ENCODE measurements at places on chromosomes 2 and 18. TPM values are rescaled to one million over a fixed set of nuclear protein-coding genes. Genes with fewer than 3 reads are reported as not detected.

THUMPD2 gene
- total RNA-seq, result 24.0 TPM

GIGYF2 gene
- 16.5 TPM for total RNA-seq

CCDC102B gene
- 0.77 TPM for total RNA-seq

RGPD4 gene
- not detected for total RNA-seq

ZSCAN30 gene
- total RNA-seq, result 40.3 TPM

BMPR2 gene
- 59.4 TPM for total RNA-seq

EPB41L3 gene
- 111 TPM for total RNA-seq

AAMP gene
- 160 TPM for total RNA-seq

HAAO gene
- 25.1 TPM for total RNA-seq

FN1 gene
- 218 TPM for total RNA-seq

DNA sequence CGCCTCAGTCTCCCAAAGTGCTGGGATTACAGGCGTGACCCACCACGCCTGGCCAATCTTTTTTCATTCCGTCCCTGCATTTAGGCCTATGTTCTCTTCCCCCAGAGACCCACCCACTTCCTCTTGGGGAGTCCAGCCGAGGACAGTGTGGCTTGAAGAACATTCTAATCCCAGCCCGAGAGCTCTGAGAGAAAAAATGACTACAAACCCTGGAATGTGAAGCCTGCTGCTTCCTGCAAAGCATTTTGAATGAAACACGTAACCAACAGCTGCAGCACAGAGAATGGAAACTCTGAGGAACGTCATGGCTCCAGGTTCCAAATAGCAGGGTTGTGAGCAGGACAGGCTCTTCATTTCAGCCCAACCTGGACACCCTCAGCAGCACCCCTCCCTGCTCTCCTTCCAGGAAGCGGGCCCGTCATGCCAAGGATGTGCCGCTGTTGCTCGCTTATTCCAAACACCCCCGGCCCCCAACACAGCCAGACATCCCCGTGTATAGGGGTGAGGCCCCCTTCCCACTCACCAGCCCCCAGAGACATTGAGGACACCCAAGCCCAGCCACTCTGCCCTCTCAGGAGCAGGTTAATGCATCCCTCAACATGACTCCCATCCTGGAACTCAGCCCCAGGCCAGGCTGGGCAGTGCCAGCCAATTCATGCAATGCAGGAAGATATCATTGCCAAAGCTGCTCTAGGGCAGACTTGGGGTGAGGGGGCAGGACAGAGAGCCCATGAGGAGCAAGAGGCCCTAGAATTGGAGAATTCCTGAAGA lies 139.8 kb downstream of the ZFP36L2 start:
- DNase-seq, result peak; percentile 92

DNA sequence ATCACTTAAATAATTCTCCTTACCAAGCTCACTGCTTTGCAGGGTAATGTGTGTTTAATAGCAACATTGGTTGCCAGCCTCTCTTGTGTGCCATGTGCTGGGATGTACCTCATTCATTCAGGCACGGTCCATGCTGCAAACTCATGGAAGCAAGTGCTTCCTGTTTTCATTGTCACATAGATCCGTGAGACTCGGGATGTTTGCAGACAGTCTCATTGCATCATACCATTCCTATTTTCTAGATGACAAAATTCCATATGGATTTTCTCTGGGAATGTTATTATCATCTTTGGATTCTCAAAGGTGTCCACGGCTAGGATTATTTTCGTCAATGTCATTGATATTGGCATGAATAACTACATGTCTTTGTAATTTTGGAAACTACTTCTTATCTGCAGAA lies 60.0 kb upstream of the HDAC4 start:
- no peak for DNase-seq

- no peak for DNase-seq
Measured at GRCh38 chr2:11354363-11355154, 10.1 kb upstream of the ROCK2 start.

GRCh38 chr2:180676520-180677025 lies 303.8 kb upstream of the UBE2E3 start:
- no peak for DNase-seq

GRCh38 chr2:217520356-217521010 lies 482.3 kb downstream of the TNS1 start:
- DNase-seq, result no peak

GRCh38 chr18:76102156-76102555 lies 392.9 kb downstream of the ZNF516 start:
- no peak for DNase-seq

DNA sequence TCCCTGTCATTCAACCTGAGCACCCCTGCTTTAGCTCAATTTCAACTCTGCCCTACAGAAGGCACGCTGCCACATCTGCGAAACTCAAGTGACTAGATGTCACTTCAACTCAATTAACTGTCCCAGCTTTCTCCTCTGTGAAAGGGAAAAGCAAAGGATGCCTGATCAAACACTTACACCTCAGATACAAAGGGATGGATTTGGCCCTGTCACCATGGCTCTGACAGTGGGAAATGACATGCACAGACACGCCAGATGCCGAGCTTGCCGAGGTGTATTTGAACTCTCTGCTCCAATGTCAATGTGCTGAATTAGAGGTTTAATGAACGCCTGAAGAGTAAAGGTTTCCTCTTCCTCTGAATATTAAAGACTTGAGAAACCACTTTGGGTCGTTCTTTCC lies 481.1 kb downstream of the CBLN2 start:
- no peak for DNase-seq

DNA sequence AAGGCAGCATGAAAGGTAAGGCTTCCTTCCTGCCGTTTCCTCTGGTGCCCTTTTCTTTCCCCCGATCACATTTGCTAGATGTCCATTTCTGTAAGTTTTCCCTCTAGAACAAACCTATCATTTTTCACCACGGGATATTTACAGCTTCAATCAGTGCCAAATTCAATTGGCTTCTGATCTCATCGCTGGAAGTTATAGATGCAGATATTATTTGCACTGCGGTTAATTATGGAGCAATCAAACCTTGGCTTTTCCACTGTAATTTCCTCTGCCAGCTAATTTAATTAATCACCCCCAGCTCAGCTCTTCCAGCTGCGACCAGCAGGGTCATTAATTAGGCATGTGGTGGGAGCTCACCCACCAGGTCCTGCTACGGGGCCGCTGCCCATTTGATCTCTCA lies 86.1 kb downstream of the GBX2 start:
- no peak for DNase-seq

- DNase-seq, result no peak
Measured at GRCh38 chr2:200396781-200397242, 90.3 kb downstream of the SPATS2L start.

DNA sequence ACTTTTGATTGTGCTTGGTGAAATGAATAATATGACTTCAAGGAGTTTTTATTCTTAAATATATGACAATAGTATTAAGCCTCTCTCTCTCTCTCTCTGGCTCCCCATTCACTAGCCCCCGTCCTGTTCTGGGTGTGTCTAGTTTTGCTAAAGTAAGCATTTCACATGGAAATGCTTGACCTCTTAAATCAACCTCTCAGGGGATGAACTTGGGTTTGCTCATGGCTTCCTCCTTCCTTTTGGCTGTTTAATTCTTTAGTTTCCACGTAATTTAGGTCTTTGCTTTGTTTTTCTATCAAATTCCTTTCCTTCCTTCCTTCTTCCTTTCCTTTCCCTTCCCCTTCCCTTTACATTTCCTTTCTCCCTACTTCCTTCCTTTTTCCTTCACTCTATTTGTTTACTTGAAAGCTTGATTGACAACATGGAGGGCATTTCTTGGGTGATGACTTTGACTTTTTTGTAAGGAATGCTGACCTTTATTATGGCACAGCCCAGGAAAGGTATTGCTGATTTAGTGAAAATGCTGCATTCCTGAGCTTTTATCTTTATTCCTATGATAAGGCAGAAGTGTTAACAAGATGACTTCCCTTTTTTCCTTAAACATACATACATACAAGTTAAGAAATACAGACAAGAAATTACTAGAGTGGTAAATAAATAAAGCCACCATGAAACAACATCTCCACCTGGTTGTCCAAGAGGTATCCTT lies 3.6 kb downstream of the DPP4 start:
- DNase-seq, result no peak

DNA sequence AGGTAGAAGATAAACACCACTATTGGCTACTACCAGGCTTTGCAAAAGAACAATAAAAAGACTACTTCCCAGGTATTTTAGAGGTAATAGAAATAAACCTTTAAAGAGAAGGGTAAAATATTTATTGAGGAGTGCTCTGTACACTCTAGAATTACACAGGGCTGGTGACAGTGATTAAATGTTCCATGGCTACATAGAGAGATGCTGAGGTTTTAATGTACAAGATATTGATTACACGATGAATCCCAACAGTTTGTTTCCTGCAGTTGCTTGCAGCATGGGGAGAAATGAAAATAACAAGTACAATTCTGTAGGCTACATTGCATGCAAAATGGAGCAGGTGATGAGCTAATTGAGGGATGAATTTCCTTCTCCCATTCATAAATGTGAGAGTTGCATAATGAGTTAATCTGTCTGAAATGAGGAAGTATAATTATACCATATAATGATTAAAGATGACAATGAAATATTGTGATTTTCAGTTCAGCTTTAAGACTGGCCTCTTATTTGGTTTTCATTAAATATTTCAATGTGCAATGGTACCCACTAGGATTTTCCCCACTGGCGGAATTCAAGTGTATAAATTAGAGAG lies 266.1 kb downstream of the SOCS6 start:
- no peak for DNase-seq

- DNase-seq, result no peak
Measured at GRCh38 chr18:6543330-6543908, 128.7 kb upstream of the L3MBTL4 start.

DNA sequence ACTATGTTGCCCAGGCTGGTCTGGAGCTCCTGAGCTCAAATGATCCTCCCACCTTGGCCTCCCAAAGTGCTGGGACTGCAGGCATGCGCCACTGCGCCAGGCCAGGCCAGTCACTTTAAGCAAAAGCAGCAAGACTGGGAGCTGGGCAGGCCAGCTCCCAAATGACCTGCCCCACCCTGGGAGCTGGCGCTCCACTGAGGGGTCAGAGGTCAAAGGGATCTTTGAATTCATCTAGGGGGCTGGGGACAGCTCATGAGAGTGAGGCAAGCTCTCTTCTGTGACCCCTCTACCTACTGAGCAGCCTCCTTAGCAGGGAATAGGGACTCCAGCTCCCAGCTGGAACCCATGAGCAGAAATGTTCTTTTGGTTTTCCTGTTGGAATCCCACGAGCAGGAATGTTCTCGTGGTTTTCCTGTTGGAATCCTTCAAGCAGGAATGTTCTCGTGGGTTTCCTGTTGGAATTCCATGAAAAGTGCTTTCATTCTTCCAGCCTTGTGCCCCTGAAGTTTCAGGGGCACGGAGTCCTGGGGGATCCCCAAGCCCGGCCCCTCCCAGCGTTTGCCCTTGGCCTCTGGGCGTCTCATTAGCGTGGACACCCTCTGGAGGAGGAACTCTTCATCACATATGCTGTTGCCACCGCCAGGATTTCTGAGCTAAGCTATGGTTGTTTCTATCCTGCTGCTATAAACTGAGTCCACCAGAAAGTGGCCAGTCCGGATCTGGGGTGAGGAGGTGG lies 162.0 kb upstream of the HAAO start:
- DNase-seq, result no peak

DNA sequence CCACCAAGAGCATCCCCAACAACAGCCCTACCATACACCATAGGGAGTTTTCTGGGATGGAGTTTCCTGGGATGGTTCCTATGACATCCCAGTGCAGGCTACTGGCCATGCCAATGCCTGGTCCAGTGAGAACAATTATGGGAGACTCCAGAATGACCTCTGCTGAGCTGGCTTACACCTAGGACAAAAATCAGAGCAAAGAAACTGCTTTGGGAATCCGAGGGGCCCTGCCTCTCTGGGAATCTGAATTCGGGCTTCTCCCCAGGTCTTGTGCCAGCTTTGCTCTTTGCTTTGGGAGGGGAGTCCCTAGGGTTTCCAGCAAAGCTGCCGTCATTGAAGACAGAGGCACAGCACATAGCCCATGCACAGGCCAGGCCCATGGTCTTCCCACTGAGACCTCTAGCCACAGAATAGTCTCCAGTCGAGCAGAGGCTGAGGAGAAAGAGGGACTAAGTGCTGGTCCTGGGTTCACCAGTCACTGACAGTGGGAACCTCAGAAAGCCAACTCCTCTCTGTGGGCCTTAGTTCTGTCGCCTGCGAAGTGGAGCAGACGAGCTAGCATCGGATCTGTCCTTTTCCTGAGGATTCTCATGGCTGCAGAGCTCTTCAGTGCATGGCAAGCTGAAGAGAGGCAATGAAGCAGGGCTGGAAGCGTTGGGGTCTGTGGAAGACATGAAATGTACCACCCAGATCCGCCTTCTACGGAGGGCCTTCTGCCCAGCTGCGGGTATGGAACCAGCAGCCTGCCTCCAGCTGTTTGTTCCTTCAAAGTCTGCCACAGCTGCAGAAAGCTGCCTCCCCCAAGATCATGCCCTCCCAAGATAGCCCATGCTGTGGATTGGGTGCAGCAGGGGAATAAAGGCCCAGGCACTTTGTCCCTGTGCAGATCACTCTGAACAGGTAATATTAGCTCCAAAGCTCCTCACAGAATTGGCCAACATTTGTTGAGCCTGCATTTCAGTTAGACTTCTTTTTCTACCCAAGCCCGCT lies 11.2 kb upstream of the LBH start:
- DNase-seq, result no peak

DNA sequence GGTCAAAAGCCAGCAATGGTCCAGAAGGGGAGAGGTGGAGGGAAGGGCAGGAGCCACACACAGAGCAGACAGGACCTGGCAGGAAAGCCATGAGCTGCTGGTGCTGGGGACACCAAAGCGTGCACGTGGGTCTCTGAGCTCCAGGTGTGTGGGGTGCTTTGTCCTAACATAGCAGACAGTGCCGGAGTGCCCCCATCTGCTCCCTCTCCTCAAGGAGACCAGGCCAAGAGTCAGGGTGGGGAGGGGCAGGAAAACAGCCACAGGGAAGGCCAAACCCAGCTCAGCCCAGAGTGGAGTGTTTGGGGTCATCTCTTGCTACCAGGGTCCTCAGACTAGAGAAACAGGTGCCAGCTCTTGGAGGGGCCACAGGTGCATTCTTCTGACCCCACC lies 4.2 kb upstream of the GPC1 start:
- no peak for DNase-seq

DNA sequence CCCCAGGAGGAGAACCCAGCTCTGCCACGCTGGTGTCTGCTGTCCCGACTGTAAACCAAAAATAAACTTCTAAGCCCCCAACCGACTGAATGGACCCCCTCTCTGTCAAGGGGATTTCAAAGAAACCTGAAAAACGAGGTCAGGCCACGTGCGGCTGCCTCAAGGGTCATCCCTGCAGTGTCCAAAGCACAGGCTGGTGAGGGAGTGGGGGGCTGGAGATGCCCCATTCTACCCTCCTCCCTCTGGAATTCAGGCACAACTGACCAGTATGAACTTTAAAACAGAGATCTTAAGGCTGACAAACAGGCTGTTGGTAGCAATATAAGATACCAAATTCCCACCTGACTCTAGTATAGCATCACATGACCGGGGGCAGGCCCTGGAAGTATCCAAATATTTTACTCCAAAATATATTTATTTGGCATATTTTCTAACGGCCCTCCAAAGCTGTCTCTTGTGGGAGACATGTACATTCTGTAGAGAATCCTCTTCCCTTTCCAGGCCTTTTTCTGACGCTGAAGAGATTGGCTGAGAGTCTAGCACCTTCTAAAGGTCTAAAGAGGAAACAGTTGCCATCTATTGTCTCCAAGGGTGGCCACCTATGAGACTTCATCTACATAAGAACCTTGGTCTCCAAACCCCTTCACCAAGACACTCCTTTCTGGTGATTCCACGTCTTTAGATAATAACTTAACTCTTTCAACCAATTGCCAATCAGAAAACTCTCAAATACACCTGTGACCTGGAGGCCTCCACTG lies 40.4 kb upstream of the CTDP1 start:
- DNase-seq, result no peak

- DNase-seq, result no peak
Measured at GRCh38 chr2:69453475-69454129, 16.4 kb upstream of the NFU1 start.

GRCh38 chr2:127082974-127083373 lies 24.0 kb downstream of the BIN1 start:
- no peak for DNase-seq

Measured in uterus (tissue), 4 donors.